Kidney epithelial cell (primary cell): ENCODE measurements at places on chromosomes 4 and X. TPM values are rescaled to one million over a fixed set of nuclear protein-coding genes. Genes with fewer than 3 reads are reported as not detected.

CTAG1A gene
- total RNA-seq = not detected in 2 replicates

OTUD6A gene
- total RNA-seq = not detected in 2 replicates

RIPPLY1 gene
- not detected in 2 replicates for total RNA-seq

VSIG4 gene
- 0.54 and 2.3 TPM in 2 replicates for total RNA-seq

DTHD1 gene
- total RNA-seq = not detected in 2 replicates

DNA sequence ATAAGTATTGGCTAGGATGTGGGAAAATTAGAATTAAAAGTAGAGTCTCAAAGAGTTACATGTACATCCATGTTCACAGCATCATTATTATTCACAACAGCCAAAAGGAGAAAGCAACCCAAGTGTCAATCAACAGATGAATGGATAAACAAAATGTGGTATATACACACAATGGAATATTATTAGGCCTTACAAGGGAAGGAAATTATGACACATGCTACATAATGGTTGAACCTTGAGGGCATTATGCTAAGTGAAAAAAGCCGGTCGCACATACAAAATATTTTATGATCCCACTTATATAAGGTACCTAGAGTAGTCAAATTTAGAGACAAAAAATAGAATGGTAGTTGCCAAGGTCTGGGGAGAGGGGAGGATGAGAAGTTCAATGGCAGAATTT lies 80.1 kb downstream of the HUWE1 start:
- no peak for DNase-seq

DNA sequence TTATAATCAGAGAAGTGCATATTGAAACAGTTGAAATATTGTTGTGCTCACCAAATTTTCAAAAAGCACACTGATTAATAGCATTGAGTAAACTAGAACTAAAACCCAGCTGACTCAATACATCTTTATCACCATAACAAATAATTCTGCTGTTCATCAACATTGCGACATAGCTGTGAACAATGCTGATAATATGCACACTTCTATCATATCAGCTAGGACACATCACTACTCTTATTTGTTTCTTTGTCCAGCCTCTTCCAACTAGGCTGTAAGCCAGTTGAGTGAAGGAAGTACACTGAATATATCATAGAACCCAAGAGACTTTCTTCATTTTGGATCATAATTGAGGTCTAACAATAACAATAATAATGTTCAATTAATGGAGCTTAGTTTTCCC lies 349.7 kb downstream of the IQCM start:
- no peak for DNase-seq

DNA sequence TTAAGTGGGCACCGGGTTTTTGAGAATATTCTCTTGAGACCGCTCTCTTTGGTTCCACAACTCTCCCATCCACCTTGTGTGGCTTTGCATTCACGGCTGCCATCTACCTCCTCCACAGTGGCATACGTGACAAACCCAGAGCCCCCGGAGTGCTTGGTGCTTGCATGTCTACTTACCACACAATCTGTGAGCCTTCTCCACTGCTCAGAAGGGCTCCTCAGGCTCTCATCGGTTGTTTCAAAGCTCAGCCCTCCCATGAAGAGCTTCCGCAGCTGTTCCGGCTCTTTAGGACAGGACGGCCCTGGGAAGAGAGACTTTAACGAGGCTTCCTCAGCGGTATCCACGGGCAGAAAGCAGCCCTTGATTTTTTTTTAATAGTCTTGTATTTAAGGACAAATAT lies 167.6 kb upstream of the ANK2 start:
- DNase-seq = no peak

- no peak for DNase-seq
Observed at GRCh38 chrX:43148305-43148704, 370.3 kb upstream of the PPP1R2C start.
